Spinal cord (tissue), 10 donors: ENCODE measurements at places on chromosomes 5 and 9. TPM values are rescaled to one million over a fixed set of nuclear protein-coding genes. Genes with fewer than 3 reads are reported as not detected.

FYB1 gene
- 18.6 TPM for total RNA-seq

PCDHB16 gene
- 4.7 TPM for total RNA-seq

LRRC19 gene
- total RNA-seq = not detected

DNA sequence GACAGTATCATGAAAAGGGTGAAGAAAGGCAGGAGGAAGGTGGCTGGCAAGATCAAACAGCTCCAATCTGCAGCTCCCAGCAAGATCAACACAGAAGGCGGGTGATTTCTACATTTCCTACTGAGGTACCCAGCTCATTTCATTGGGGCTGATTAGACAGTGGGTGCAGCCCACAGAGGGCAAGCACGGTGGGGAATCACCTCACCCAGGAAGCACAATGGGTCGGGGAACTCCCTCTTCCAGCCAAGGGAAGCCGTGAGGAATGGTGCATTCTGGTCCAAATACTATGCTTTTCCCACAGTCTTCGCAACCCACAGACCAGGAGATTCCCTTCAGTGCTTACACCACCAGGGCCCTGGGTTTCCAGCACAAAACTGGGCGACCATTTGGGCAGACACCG is 66.8 kb downstream of the CAMSAP1 start:
- no peak for DNase-seq

DNA sequence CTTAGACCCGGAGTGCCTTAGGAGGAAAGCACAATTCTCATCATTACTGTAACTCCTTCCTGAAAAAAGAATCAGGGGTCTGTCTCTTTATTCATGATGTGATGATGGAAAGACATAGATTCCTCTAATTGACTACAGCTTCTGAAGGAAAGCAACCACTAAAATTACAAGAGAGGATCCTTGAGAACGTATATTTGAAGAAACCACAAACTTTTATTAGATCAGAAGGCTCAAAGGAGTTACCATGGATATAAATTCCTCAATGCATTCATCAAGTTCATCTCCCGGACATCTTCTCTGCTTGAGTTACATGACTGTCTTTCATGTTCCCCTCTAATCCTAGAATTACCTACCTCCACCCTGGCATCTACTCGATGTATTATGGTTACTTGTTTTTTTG is 104.1 kb upstream of the PAPPA start:
- no peak for DNase-seq

GRCh38 chr9:102072059-102072764 is 333.8 kb upstream of the GRIN3A start:
- no peak for DNase-seq

- no peak for DNase-seq
Observed at GRCh38 chr9:18299449-18299848, 174.5 kb upstream of the ADAMTSL1 start.

GRCh38 chr5:50874306-50875001 is 208.0 kb downstream of the PARP8 start:
- DNase-seq = no peak

- DNase-seq = no peak
Observed at GRCh38 chr5:79509244-79509885, 4.6 kb downstream of the HOMER1 start.

GRCh38 chr9:17398350-17398749 is 180.5 kb upstream of the SH3GL2 start:
- DNase-seq = no peak
